AG09319 (cell line): ENCODE measurements at places on chromosomes 5 and 9.

DNA sequence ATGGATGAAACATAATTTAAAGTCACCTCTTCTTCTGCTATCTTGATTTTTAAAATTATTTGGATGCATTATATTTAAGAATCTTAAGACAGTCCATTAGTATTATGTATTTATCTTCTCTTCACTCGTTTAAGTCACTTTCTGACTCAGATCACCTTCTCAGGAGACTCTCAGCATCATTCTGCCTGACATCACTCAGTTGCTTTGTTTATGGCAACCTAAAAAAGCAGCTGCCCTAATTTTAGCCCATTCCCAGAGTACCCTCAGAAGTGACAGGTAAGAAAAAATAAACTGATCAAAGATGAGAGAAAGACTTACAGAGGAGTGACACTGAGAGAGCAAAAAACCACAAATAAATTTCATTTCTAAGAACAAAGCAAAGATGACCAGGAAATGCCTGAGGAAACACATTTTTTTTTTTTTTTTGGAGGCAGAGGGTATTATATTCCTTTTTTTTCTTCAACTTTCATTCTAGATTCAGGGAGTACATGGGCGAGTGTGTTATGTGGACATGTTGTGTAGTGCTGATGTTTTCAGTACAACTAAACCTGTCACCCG is 140.5 kb downstream of the MUSK start:
- no peak for DNase-seq

- no peak for DNase-seq
Observed at GRCh38 chr9:3508521-3509291, 17.1 kb downstream of the RFX3 start.

GRCh38 chr9:114335745-114336144 is 6.1 kb downstream of the ORM2 start:
- DNase-seq = no peak

GRCh38 chr5:168844016-168844921 is 265.1 kb upstream of the PANK3 start:
- no peak for DNase-seq

DNA sequence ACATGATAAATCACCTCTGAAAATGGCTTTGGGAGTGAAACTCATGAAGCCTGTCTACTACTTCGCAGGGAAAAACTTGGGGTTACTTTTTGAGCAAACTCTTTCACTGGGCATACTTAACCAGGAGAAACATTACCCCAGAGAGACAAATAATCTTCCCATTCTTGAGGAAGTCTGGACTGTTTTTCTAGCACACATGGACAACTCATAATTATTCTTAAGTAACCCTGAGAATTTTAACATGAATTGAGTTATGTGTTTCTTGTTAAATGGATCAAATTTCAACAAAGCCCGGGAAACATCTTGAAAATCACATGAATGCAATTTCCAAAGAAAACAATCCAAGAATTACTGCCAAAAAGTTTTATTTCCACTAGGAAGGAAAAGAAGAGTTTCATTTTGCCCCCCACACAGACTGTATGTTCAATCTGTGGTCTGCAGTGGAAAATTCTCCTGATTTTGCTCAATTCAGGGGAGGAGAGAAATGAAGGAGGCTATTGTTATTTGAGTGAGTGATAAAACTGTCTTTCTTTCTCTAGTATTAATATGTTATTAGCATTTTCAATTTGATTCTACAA is 564.8 kb upstream of the CLINT1 start:
- DNase-seq = peak; percentile 58

- DNase-seq = no peak
Observed at GRCh38 chr5:57581772-57582171, 99.2 kb upstream of the ACTBL2 start.

GRCh38 chr9:83196946-83197345 is 134.0 kb upstream of the RASEF start:
- no peak for DNase-seq

- DNase-seq = no peak
Observed at GRCh38 chr9:127858041-127858512, 3.6 kb upstream of the ENG start.

GRCh38 chr5:154238776-154239481 is 48.4 kb downstream of the GALNT10 start:
- no peak for DNase-seq

GRCh38 chr5:50647726-50648125 is 18.7 kb upstream of the PARP8 start:
- no peak for DNase-seq

DNA sequence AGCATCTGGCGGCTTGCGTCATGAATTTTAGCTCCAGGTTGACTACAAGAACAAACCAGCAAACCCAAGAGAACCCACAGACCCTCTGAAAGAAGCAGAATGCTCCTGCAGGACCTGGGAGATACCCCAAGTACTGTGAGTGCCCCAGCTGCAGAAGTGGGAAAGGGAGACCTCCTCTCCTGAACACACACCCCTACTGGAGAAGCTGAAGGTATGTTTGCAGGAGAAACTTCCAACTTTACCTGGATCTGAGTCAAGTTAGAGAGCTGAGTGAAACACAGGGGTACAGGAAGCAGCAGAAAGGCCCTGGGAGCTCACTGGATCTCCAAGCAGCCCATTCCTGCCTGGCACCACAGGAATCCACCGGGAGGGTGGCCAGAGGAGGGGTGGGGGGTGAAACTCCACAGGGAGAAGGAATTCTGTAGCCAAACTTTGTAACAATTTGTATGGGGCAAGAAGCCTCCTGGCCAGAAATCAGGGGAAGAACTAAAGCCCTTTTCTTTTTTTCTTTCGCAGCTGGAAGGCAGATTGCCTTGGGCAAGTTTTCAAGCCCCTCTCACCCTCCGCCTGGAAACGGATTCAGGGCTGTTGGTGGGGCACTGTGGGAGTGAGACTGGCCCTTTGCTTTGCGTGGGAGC is 576.2 kb downstream of the BNC2 start:
- DNase-seq = no peak

DNA sequence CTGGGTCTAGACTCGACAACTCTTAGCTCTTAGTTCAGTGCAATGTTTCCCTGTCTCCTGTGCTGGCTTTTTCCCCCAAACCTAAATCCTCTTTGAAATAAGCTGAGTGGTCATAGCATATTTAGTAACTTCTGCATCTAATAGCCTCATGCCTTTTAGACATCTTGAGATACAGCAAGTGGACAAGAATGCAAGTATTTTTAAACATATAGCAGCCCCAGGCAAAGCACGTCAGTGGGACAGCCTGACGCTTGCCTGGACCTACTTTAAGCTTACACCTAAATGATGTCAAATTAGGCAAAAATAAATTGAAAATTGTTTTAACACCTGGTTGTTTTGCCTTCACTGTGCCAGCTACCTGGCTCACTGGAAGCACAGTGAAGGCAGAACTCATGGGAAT is 8.0 kb downstream of the C9 start:
- DNase-seq = no peak

- no peak for DNase-seq
Observed at GRCh38 chr5:177185993-177186392, 52.4 kb downstream of the NSD1 start.

DNA sequence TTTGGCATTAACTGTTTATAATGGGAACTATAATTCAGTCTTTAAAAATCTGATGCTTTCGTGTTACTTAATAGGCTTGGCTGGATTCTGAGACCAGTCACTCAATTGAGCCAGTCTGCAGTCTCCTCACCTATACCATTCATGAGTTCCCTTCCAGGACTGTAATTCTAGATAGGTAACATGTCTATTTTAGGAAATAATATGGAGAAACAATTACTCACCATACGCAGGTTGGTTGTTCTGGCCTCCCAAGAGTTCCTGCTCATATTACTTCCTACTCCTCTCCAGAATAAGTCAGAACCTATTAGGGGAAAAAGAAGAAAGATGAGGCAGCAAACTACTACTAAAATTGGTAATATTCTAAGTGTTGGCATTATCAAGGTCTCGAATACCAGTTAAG is 4.5 kb upstream of the IARS1 start:
- DNase-seq = no peak

DNA sequence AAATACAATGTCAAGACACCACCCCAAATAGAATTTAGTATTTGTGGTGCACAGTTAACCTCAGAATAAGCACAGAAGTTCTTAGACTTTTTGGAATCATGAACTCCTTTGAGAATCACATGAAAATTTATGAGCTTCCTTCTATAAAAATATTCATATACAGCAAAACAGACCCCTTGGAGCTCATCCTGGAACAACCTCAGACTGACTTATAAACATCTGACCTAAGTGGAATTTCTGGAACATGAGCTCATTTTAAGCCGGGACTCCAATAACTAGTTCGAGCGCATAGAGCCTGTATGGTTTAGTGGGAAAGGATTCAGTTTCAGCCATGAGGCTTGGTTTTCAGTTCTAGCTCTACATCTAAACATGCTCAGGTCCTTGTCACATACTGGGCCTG is 192.3 kb downstream of the DEPDC1B start:
- DNase-seq = no peak

GRCh38 chr5:144335561-144335960 is 164.9 kb downstream of the KCTD16 start:
- no peak for DNase-seq
